Stimulated activated CD8-positive, alpha-beta memory T cell treated with anti-CD3 and anti-CD28 coated beads, Interleukin-7, amount 100 ng/mL, for 24 hours (primary cell): ENCODE measurements at places on chromosomes 1 and 21.

DNA sequence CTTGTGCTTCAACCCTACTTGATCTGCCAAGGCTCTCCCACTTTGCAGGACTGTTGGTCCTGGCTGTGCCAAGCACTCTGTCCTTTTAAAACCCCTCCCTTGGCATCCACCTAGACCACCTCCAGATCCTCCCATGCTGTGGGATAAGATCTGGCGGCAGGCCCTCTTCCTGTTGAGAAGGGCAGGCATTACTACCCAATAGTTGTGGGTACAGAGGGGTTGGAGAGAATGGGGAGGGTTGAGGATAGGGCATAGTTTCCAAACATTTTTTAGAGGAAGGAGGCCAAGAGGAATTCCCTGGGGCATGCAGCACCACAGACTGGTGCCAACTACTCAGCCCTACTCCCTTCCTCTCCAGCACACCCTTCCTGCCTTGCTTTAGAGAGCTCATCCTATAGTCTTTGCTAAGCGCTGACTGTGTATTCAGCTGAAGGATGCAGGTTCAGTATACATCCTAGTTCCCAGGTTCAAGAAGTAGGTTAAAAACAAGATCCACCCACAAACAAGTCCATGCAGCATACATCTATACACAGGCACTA is 70.7 kb downstream of the TRABD2B start:
- no peak for DNase-seq

GRCh38 chr1:48753293-48753692 is 23.4 kb downstream of the BEND5 start:
- no peak for DNase-seq

- no peak for DNase-seq
Measured at GRCh38 chr1:246492611-246493245, 14.4 kb downstream of the SMYD3 start.

GRCh38 chr1:202791077-202791747 is 17.0 kb downstream of the KDM5B start:
- DNase-seq = no peak

DNA sequence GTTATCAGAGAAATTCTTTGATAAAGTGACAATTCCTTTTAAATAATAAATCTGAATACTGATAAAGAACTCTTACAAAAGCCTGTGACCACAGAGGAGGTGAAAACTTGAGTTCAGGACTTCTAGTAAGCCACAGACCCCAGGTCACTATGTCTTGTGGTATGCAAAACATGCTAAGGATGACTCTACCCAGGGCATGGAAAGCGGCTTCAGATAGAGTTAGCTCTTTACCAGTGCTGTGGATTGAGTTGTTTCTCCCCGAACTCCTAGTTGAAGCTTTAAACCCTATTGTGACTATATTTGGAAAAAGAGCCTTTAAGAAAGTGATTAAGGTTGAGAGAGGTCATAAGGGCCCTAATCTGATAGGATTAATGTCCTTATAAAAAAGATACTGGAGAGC is 42.3 kb downstream of the HLX start:
- DNase-seq = no peak

GRCh38 chr1:244187310-244187709 is 136.2 kb downstream of the ZBTB18 start:
- DNase-seq = no peak

GRCh38 chr1:211951856-211952255 is 83.5 kb downstream of the INTS7 start:
- DNase-seq = no peak

DNA sequence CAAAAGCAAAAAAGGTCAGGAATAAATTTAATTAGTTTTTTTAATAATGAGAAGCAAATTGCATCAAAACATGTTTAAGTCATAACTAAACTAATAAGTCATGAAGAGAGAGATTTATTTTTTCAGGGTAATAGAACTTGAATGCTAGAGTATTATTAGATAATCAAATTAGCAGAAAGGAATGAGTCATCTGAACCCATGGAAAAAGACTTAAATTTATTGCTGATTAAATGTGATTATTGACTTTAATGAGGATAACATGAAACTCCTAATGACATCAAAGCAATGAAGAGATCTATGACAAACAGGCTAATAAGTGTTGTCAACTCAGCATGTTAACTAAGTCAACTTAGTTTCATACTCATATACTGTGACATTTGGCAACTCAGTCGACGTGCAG is 264.2 kb downstream of the USP25 start:
- no peak for DNase-seq

DNA sequence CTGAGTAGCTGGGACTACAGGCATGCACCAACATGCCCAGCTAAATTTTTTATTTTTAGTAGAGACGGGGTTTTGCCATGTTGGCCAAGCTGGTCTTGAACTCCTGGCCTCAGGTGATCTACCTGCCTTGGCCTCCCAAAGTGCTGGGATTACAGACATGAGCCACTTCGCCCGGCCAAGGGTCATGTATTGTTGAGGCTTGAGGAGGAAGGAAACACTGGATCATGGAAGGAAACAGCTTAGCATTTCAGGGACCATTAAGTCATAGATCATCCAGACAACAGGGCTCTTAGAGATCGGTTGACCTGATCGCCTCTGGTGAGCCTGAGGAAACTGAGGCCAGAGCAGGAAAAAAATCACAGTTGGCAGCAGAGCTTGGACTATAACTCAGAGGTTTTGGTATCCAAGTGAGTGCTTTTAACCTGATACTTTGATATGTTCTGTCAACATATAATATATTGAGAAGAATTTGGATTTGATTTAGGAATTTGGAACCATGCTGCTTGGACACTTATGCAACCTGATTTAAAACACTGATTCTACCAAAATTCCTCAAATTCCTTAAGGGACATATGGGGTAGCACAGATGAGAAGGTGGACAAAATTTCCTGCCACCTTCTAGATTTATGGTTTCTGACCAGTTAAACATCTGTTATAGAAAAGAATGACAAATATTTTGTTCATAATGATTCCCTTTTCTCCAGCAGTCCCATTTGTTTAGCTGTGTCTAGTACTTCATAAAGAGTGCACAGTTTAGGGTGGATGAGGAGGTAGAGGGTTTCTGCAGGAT is 13.1 kb upstream of the BMP8A start:
- DNase-seq = no peak

DNA sequence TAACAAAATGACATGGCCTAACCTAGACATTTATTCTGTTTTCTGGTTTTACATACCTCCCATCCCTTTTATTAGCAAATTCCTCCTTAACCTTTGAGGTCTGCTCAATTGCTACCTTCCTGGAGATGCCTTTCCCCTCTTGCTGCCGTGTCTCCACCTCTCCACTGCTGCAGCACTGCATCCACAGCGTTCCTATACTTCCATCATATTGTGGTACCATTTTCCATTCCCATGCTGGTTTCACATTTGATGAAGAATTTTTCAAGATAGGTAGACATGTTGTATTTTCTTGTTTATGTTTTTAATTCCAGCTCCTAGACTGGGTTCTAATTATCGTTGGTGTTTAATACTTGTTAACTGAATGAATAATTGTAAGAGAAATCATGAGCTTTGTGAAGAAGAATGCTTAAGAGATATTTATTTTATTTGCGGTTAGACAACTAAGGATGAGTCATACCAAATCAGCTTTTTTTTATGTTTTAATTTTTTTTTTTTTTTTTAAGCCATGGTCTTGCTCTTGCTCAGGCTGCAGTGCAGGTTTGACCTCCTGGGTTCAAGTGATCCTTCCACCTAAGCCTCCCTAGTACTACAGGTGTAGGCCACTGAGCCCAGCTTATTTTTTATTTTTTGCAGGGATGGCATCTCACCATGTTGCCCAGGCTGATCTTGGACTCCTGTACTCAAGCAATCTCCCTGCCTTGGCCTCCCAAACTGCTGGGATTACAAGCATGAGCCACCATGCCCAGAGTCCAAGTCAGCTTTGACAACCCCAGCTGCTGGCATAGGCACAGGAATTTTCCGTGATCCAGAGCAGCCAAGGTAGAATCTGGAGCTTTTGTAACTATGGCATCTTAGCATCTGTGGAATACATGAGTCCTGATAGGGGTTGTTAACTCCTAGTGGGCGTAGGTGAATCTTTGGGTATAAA is 44.0 kb downstream of the ATP6V1G3 start:
- no peak for DNase-seq

DNA sequence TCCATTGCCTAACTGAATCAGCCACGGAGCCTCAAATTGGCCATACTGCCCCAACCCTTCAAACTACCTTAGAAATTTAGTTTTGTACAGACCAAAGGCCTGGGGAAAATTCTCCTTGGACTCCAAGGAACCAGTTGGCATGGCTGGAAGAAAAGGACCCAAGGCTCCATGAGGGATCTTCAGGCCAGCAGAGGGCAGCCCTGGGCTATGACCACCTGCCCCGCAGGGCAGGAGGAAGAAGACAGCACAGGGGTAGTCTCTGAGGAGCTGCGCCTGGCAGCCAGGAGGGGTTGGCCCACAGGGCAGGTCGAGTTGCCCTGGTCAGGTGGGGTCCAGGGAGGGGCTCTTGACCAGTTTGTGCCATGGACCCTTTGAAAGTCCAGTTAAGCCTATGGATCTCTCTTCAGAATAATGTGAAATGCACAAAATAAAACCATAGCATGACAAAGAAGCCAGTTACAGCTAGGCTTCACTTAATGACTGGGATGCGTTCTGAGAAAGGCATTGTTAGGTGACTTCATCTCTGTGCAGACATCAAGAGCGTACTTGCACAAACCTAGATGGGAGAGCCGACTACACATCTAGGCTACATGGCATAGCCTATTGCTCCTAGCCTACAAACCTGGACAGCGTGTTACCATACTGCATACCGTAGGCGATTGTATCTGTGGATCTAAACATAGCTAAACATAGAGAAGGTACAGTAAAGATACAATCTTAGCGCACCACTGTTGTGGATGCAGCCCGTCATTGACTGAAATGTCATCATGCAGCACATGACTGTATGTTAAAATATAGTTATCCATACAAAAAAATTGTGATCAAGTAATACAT is 26.1 kb downstream of the CACNA1S start:
- peak; percentile 3 for DNase-seq

DNA sequence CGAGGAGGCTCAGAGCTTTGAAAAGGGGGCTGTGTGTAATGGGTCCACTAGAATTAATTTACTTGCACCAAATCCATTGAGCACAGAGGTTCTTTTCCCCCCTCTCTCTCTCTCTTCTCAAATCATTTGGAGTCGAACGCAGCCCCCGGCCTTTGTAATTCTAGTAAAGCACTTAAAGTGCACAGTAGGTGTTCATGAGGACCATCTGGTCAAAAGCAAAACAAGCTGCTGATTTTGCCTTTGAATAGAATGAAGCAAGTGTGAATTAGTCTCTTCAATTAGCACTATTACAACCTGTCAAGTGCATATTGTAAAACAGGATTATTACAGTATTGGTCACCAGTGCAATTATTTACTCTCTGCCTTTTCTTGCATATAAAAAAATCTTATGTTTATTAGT is 259.9 kb downstream of the FAF1 start:
- no peak for DNase-seq

- no peak for DNase-seq
Measured at GRCh38 chr1:6024376-6024775, 21.3 kb upstream of the KCNAB2 start.

DNA sequence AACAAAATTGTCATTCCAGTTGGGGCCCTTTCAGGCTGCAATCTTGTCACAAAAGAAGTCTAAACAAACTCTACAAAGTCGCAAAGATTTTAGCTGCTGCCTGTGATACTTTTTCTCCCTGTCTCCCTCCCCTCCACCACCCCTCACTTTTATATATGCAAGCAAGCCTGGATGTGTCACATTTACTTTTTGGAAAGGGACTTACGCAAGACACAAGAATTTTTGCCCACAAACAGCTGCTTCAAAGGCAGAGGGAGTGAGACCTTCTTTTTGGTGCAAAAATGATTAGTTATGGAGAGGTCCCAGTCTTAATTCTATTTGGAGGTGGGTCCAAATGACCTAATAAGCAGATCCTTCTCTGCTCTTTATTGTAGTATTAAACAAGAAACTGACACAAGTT is 22.9 kb upstream of the RALGPS2 start:
- DNase-seq = no peak

- DNase-seq = no peak
Measured at GRCh38 chr1:73901738-73902137, 296.2 kb downstream of the LRRIQ3 start.

DNA sequence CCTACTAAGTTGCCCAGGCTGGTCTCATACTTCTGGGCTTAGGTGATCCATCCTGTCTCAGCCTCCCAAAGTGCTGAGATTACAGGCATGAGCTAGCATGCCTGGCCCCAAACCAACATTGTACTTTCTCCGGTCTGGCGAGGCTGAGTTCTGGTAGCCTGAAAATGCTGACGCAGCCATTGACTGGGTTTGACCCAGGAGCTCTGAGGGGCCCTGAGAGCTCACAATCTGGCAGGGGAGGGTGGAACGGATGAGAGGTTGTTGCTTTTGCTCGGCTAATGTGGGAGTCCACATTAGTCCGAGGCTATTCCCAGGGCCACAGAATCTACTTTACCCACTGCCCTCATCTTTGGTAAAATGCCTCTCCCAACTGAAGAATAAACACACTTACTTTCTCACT is 35.1 kb upstream of the PARP1 start:
- no peak for DNase-seq

GRCh38 chr1:229209386-229209785 is 61.5 kb upstream of the RAB4A start:
- no peak for DNase-seq

DNA sequence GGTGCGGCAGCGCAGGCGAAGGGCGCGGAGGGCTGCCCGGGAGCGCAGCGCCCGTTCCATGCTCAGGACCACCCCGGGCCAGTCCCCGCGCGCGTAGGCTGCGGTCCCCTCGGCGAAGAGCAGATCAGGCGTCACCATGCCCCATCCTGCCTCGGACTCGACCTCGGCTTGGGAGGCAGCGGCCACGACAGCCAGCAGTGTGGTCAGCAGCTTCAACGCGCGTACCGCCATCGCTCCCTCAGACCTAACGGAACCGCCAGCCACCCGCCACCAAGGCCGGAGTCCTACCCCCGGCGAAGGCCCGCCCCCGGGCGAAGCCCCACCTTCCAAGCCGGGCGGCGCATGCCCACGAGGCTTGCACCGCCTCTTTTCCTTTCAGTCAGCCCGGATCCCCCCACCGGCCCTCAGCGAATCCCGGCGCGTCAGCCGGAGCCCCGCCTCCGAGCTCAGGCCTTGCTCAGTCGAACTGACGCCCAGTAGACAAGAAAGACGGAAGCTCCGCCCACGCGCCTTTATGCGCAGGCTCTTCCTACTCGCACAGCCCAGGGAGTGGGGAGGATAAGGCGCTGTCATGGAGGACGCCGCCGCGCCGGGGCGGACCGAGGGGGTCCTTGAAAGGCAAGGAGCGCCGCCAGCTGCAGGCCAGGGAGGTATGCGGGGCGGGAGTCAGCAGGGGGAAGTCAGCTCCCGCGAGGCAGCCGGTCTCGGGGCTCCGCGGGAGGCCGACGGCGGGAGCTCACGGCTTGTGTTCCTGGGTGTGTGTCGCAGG is at the start of the genes C1orf50 and P3H1:
Gene C1orf50, plus strand, starts transcription at position 509 of the 769 bp plus-strand sequence. Its CDS starts 63 bp downstream, at position 572.
Gene P3H1, minus strand, starts transcription at position 288 of the 769 bp plus-strand sequence. Its CDS starts 57 bp downstream, at position 231.
- peak; percentile 98 for DNase-seq

DNA sequence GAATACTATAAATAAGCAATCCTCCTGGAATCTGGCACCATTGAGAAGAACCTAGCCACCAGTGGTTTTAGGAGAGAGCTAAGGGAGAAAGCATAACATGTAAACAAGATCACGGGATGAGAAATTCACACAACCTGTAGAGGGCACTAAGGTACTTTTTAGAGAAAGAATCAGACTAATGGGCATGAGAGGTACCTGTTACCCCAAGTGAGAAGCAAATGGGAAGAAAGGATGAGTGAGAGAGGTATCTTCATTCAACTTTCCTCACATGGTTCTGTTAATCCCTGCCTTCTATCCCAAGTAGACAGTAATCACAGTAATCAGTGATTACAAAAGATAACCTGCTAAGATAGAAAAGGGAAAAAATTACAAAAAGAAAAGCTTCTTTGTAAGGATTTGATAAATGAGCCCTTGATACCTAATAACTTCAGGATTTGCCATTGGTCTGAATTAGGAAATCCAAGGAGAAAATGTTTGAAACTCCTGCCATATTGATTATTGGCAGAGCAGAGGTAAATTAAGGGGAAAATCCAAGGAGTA is 251.1 kb upstream of the ADGRL2 start:
- no peak for DNase-seq
